Thoracic aorta endothelial cell (primary cell): ENCODE measurements at places on chromosomes 3 and 15. TPM values are rescaled to one million over a fixed set of nuclear protein-coding genes. Genes with fewer than 3 reads are reported as not detected.

The TMCC1 gene
- total RNA-seq: 19.2 and 22.9 TPM in 2 replicates

The TGM4 gene
- total RNA-seq: 0.07 and 0.13 TPM in 2 replicates

The NR2E3 gene
- 0.22 and 0.27 TPM in 2 replicates for total RNA-seq

The INSYN1 gene
- total RNA-seq: 0.13 and 0.14 TPM in 2 replicates

The ADCY5 gene
- total RNA-seq: not detected in 2 replicates

The NTRK3 gene
- total RNA-seq: not detected in 2 replicates

The IL17RC gene
- total RNA-seq: 14.5 and 14.6 TPM in 2 replicates

The CCR3 gene
- total RNA-seq: not detected in 2 replicates

The KLHL6 gene
- 15.7 and 23.4 TPM in 2 replicates for total RNA-seq

The GOLGA6B gene
- not detected in 2 replicates for total RNA-seq

The SEMA3F gene
- 75.3 and 134 TPM in 2 replicates for total RNA-seq

The CLDN16 gene
- not detected in 2 replicates for total RNA-seq

The CNTN6 gene
- not detected in 2 replicates for total RNA-seq

The GUCA1C gene
- not detected in 2 replicates for total RNA-seq

The TOP2B gene
- 161 and 186 TPM in 2 replicates for total RNA-seq

The LPCAT4 gene
- total RNA-seq: 13.6 and 20.1 TPM in 2 replicates

The C3orf22 gene
- total RNA-seq: not detected in 2 replicates

The TRIM42 gene
- total RNA-seq: not detected in 2 replicates

The CAMKV gene
- not detected in 2 replicates for total RNA-seq

The IGF2BP2 gene
- 134 and 150 TPM in 2 replicates for total RNA-seq

The ALDH1L1 gene
- not detected in 2 replicates for total RNA-seq

The ZNF774 gene
- total RNA-seq: 1.5 and 5.3 TPM in 2 replicates

The GOLGA6L4 gene
- 2.3 and 2.5 TPM in 2 replicates for total RNA-seq
